ENCODE measurements at places on chromosomes 3 and 15. TPM values are rescaled to one million over a fixed set of nuclear protein-coding genes. Genes with fewer than 3 reads are reported as not detected.

KIF7 gene
- 39.1 TPM for total RNA-seq

LRRN1 gene
- 0.53 TPM for total RNA-seq

C3orf20 gene
- not detected for total RNA-seq

C15orf40 gene
- 1.3 TPM for total RNA-seq

TAGLN3 gene
- total RNA-seq: not detected

GRCh38 chr15:74889390-74889882, 406 bp upstream of the MPI start:
- peak overlapping the region; percentile 70 for H3K27ac ChIP-seq
- H3K4me3 ChIP-seq: peak overlapping the region; percentile 85
- H3K27me3 ChIP-seq: no peaks in the 10 kb centered on the region
- H3K36me3 ChIP-seq: peaks cover 11% of the 10 kb centered on the region
- peaks cover 4% of the 10 kb centered on the region for H3K4me1 ChIP-seq

GRCh38 chr3:116051586-116051985, 393.7 kb downstream of the LSAMP start:
- H3K36me3 ChIP-seq: no peaks in the 10 kb centered on the region
- no peak overlapping the region for H3K27ac ChIP-seq
- no peaks in the 10 kb centered on the region for H3K4me1 ChIP-seq
- no peak for DNase-seq
- H3K27me3 ChIP-seq: no peaks in the 10 kb centered on the region
- H3K4me3 ChIP-seq: no peak overlapping the region

DNA sequence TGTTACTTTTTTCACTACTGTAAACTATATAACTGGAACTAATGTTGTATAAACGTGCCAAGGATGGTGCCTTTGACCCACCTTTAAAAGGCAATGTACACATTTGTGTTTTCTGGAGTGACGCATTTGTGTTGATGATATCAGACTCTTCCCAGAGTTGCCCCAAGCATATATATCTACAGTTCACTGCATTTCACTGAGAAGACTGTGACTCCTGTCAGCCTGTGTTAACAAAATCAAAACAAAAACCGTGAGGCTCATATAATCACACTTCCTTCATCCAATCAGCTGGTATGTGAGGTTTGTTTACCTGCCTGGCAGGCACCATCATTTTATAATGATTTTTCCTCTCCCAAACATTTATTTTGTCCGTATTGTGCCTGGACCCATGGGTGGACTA, 117.6 kb upstream of the ROBO1 start:
- H3K4me1 ChIP-seq: no peaks in the 10 kb centered on the region
- H3K4me3 ChIP-seq: no peak overlapping the region
- no peak overlapping the region for H3K27ac ChIP-seq
- no peaks in the 10 kb centered on the region for H3K36me3 ChIP-seq
- no peak for DNase-seq
- H3K27me3 ChIP-seq: no peaks in the 10 kb centered on the region

GRCh38 chr3:21041621-21042020, 709.4 kb downstream of the ZNF385D start:
- H3K4me3 ChIP-seq: no peak overlapping the region
- H3K36me3 ChIP-seq: no peaks in the 10 kb centered on the region
- H3K27ac ChIP-seq: no peak overlapping the region
- no peaks in the 10 kb centered on the region for H3K27me3 ChIP-seq

- H3K36me3 ChIP-seq: no peaks in the 10 kb centered on the region
- no peaks in the 10 kb centered on the region for H3K4me1 ChIP-seq
- no peak overlapping the region for H3K27ac ChIP-seq
- no peaks in the 10 kb centered on the region for H3K27me3 ChIP-seq
- no peak overlapping the region for H3K4me3 ChIP-seq
These were observed 19.2 kb upstream of the SMAD6 start for GRCh38 chr15:66682865-66683264.

GRCh38 chr3:141499284-141499683, 12.5 kb downstream of the RASA2 start:
- DNase-seq: no peak
- H3K27ac ChIP-seq: no peak overlapping the region
- H3K4me1 ChIP-seq: no peaks in the 10 kb centered on the region
- H3K36me3 ChIP-seq: no peaks in the 10 kb centered on the region
- H3K4me3 ChIP-seq: no peak overlapping the region

DNA sequence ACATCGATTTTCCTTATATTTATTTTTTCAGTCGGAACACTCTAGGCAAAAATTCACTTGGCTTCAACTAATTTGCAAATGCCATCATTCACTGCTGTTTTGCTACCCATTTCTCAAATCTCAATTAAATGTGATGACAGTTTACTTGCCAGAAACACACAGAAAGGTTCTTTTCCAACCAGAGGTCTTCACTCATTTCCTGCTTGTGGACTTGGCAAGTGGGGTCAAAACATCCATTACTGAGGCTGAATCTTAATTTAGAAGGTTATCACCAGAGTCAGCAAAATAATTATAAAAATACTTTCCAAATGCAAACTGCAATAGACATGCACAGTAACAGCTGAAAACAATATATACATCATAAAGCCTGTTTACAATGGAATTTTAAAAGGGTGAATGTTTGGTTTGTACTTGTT, 625.4 kb upstream of the TBL1XR1 start:
- no peaks in the 10 kb centered on the region for H3K27me3 ChIP-seq
- no peak for DNase-seq
- H3K4me1 ChIP-seq: peaks cover 10% of the 10 kb centered on the region
- H3K4me3 ChIP-seq: no peak overlapping the region
- no peaks in the 10 kb centered on the region for H3K36me3 ChIP-seq
- no peak overlapping the region for H3K27ac ChIP-seq

DNA sequence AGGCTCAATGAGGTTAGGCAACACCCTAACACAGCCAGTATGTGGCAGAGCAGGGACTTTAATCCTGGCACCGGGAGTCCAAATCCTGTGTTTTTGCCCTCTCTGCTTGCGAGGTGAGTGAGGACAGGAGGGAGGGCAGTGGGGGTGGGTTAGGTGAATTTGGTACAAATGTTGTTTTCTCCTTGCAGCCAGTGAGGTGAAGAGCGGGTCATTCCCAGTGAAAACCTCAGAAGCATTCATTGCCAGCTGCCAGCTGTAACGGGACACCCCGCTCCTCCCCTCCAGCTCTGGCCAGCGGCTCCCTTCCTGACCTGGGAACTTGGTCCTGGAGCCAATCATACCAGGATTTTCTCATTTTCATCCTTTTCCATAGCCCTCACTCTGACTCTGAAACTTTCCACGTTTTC, 45.7 kb upstream of the RAB6B start:
- H3K4me3 ChIP-seq: no peak overlapping the region
- no peak for DNase-seq
- no peaks in the 10 kb centered on the region for H3K36me3 ChIP-seq
- H3K27ac ChIP-seq: peak overlapping the region; percentile 63
- H3K4me1 ChIP-seq: peaks cover 3% of the 10 kb centered on the region
- no peaks in the 10 kb centered on the region for H3K27me3 ChIP-seq

DNA sequence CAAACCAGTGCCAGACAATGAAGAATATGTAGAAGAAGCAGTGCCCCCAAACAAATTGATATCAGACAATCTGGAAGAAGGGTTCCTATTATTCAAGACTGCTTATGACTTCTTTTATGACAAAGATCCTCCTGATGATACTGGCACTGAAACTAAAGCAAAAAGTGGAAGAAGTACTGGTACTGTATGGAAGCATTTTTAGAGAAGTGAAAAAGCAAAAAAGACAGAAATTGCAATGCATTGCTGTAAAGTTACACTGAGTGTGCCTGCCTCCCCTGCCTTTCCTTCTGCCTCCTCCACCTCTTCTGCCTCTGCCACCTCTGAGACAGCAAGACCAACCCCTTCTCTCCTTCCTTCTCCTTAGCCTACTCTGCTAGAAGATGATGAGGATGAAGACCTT, 167.6 kb downstream of the PLCL2 start:
- no peaks in the 10 kb centered on the region for H3K4me1 ChIP-seq
- H3K27me3 ChIP-seq: no peaks in the 10 kb centered on the region
- no peak overlapping the region for H3K4me3 ChIP-seq
- DNase-seq: no peak
- no peaks in the 10 kb centered on the region for H3K36me3 ChIP-seq

- no peak for DNase-seq
- no peak overlapping the region for H3K4me3 ChIP-seq
- no peaks in the 10 kb centered on the region for H3K27me3 ChIP-seq
- H3K36me3 ChIP-seq: no peaks in the 10 kb centered on the region
- no peaks in the 10 kb centered on the region for H3K4me1 ChIP-seq
These were observed 887.2 kb downstream of the NAALADL2 start for GRCh38 chr3:175746308-175746707.

DNA sequence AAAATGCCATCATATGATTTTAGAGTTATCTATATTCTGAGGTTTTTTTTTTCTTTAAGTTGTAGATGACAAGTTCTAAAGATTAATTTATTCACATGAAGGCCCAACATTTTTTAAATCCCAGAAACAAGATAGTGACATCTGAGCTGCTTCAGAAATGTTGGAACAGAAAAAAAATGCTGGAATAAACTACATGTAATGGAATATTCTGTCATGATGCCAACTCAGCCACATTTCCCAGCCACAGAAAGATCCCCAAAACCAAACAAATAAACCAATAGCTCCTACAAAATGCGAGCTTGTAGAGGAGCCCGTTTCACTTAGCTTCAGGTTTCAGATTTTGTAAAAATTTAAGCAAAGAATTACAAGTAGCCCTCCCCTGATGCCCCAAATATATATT, 111.0 kb upstream of the MYO5C start:
- H3K27ac ChIP-seq: no peak overlapping the region
- DNase-seq: no peak
- H3K36me3 ChIP-seq: no peaks in the 10 kb centered on the region
- no peaks in the 10 kb centered on the region for H3K27me3 ChIP-seq

GRCh38 chr15:36358094-36358493, 221.3 kb upstream of the CDIN1 start:
- H3K4me1 ChIP-seq: peaks cover 8% of the 10 kb centered on the region
- no peak overlapping the region for H3K4me3 ChIP-seq
- peak overlapping the region; percentile 84 for H3K27ac ChIP-seq
- no peaks in the 10 kb centered on the region for H3K27me3 ChIP-seq

- H3K27me3 ChIP-seq: no peaks in the 10 kb centered on the region
- H3K4me1 ChIP-seq: peaks cover 6% of the 10 kb centered on the region
- no peak overlapping the region for H3K4me3 ChIP-seq
- H3K27ac ChIP-seq: peak overlapping the region; percentile 83
- no peak for DNase-seq
- H3K36me3 ChIP-seq: no peaks in the 10 kb centered on the region
These were observed 277.5 kb upstream of the P2RY1 start for GRCh38 chr3:152557302-152557999.

DNA sequence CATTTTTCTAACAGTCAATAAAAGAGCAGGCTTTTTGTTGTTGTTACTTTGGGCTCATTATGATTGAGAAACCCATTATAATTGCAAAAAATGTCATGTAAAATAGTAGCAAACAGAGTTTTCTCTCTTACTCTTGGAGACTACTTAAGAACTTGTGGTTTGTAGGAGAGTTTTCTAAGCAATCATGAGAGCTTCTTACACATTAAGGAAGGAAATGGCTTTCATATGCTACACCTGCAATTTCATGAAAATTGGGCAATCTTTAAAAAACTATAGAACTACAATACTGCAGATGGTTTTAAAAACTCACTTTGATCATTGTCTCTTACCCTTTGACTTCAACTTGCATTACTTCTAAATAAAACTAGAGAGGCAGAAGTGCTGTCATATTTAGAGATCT, 701.8 kb downstream of the ZPLD1 start:
- H3K27ac ChIP-seq: no peak overlapping the region
- no peaks in the 10 kb centered on the region for H3K36me3 ChIP-seq
- no peaks in the 10 kb centered on the region for H3K4me1 ChIP-seq

- H3K27me3 ChIP-seq: no peaks in the 10 kb centered on the region
- no peaks in the 10 kb centered on the region for H3K4me1 ChIP-seq
- no peaks in the 10 kb centered on the region for H3K36me3 ChIP-seq
- no peak overlapping the region for H3K4me3 ChIP-seq
These were observed 2.8 kb upstream of the SMCO1 start for GRCh38 chr3:196517919-196518318.

GRCh38 chr3:43796041-43796596, 105.4 kb downstream of the ABHD5 start:
- H3K4me3 ChIP-seq: no peak overlapping the region
- H3K36me3 ChIP-seq: no peaks in the 10 kb centered on the region
- H3K27me3 ChIP-seq: no peaks in the 10 kb centered on the region
- H3K27ac ChIP-seq: no peak overlapping the region
- no peaks in the 10 kb centered on the region for H3K4me1 ChIP-seq

DNA sequence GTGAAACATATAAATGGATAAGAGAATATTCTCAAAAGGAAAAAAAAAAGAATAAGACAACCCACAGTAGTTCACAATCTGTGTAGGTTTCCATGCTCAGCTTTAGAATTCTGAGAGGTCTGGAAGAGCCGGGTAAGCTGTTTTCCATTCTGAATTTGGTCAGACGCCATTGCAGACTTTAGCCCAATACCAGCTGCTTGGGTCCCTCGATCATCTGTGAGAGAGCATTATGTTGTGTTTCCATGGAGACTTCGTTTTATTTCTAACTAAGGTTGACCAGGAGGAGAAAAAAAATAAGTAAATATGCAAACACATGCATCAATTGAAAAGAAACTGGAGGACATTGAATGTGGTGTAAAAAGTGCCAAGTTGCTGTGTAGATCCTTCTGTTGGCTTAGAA, 25.5 kb downstream of the KCNAB1 start:
- H3K27me3 ChIP-seq: no peaks in the 10 kb centered on the region
- H3K36me3 ChIP-seq: no peaks in the 10 kb centered on the region
- H3K27ac ChIP-seq: peak overlapping the region; percentile 76
- H3K4me1 ChIP-seq: peaks cover 9% of the 10 kb centered on the region
- H3K4me3 ChIP-seq: peak overlapping the region; percentile 55

- H3K27me3 ChIP-seq: no peaks in the 10 kb centered on the region
- no peaks in the 10 kb centered on the region for H3K4me1 ChIP-seq
- no peak overlapping the region for H3K27ac ChIP-seq
- no peak for DNase-seq
- H3K36me3 ChIP-seq: no peaks in the 10 kb centered on the region
These were observed 1120.7 kb upstream of the ALCAM start for GRCh38 chr3:104245981-104246380.

DNA sequence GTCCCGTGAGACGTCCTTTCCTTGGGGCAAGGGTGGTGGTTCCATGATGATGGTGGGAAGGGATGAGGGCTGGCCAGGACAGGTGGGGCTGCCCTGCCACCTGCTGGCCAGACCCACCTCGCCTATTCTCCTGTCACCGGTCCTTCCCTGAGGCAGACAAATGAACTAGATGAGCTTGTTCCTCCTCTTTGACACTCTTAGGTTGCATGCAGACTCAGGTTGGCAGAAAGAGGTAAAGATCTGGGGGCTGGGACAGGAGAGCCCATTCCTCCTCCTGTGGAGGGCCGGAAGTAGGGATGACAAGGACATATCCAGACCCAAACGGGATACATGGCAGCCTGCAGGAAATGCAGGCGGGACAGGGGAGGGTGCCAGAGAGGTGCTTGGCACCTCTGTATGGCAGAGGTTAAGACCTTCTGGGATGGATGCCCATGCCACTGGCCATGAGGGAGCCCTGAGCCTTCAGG, 38.6 kb downstream of the ACSBG1 start:
- H3K27me3 ChIP-seq: no peaks in the 10 kb centered on the region
- H3K27ac ChIP-seq: no peak overlapping the region
- no peak overlapping the region for H3K4me3 ChIP-seq
- no peaks in the 10 kb centered on the region for H3K36me3 ChIP-seq

- peaks cover 3% of the 10 kb centered on the region for H3K4me1 ChIP-seq
- no peak for DNase-seq
- H3K27ac ChIP-seq: peak overlapping the region; percentile 48
These were observed 4.6 kb upstream of the TM4SF1 start for GRCh38 chr3:149382101-149382467.

Data from ascending aorta (tissue), 2 donors.